ENCODE measurements at places on chromosomes 12 and 14.

GRCh38 chr12:130818272-130818634 lies 20.8 kb downstream of the STX2 start:
- peak; percentile 68 for DNase-seq

GRCh38 chr12:79844693-79845092 lies 90.2 kb downstream of the PPP1R12A start:
- no peak for DNase-seq

DNA sequence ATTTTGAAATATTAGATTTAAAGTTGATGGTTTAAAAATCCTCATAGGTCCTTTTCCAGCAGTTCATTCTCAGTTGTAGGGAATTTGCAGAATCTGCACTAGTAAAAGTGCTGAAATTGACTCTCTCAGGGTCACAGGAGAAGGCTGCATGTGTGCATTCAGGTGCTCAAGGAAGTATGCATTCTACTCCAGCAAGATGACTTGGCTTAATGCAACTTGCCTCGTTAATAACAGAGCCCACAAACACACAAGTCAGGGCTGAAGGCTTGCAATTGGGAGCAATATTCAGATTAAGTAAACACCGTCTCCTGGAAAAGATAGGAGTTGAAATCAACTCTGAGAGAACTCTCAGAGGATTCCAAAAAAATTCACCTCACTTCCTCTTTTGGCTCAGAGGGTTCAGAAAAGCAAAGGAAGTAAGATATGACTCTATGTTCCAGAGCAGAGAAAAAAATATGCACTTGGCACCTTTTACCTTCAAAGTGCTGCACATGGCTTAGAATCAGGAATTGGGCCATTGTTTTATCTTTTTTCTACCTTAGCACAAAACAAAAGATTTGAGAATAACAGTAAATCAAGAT lies 406.3 kb upstream of the DCN start:
- DNase-seq: no peak

GRCh38 chr12:122841544-122842321 lies 6.5 kb downstream of the HIP1R start:
- DNase-seq: peak; percentile 37

DNA sequence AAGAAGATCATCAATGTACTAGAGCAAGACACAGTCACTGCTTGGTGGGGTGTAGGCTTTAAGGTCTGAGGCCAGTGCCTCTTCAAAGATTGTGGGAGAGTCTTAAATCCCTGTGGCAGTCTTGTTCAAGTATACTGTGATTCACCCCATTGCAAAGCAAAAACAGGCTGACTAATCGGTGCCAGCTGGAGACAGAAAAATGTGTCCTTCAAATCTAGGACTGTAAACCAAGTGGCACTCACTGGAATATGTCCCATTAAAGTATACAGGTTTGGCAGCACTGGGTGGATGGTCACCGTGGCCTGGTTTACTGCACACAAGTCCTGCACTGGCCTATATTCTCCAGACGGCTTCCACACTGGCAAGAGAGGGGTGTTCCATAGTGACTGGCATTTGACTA lies 1315.3 kb downstream of the TMEM121 start:
- no peak for DNase-seq

DNA sequence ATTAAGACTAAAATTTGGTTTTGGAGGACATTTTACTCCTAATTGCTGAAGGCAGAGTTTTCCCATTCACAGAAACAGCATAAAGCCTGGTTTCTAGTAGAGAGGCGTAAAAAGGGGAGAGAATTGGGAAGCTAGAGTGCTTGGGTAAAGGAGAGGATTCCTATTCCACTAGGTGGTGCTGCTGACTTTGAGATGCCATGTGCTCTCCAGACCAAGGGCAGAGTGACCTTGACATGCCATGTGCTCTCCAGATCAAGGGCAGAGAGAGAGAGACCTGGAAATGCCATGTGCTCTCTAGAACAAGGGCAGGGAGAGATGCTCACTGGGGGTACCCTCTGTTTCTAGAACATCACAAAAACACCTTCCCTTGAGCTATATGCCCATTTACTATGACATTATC lies 176.2 kb upstream of the PDZRN4 start:
- no peak for DNase-seq

DNA sequence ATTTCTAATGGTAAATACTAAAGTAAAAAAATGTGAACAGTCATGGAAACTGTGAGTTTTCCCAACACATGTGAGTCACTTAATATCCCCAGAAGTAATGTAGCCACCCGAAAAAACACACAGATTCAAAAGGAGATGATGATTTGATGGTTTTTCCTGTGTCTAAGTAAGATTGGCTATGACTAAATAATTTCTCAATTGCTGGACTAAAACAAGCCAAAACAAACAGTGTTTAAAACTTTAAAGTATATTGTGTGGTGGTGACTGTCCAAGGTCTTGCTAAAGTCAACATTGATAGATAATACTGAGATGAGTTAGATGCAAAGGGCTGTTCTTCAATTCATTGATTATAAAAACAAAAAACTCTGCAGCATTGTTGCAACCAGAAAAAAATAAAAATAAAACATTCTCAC lies 89.6 kb upstream of the SOX5 start:
- DNase-seq: no peak

GRCh38 chr12:77834618-77835017 lies 3.9 kb downstream of the NAV3 start:
- DNase-seq: no peak

GRCh38 chr12:92130999-92131398 lies 14.6 kb downstream of the BTG1 start:
- no peak for DNase-seq

GRCh38 chr12:132040906-132041606 lies 91.3 kb downstream of the EP400 start:
- no peak for DNase-seq

GRCh38 chr14:58677996-58678395 lies 40.2 kb downstream of the DACT1 start:
- DNase-seq: no peak

GRCh38 chr12:104478396-104479122 lies 21.8 kb downstream of the CHST11 start:
- DNase-seq: no peak

- DNase-seq: no peak
These were observed 9.9 kb upstream of the CCT2 start for GRCh38 chr12:69575346-69575745.

GRCh38 chr14:23910101-23910875 lies 43.3 kb upstream of the DHRS4 start:
- no peak for DNase-seq

DNA sequence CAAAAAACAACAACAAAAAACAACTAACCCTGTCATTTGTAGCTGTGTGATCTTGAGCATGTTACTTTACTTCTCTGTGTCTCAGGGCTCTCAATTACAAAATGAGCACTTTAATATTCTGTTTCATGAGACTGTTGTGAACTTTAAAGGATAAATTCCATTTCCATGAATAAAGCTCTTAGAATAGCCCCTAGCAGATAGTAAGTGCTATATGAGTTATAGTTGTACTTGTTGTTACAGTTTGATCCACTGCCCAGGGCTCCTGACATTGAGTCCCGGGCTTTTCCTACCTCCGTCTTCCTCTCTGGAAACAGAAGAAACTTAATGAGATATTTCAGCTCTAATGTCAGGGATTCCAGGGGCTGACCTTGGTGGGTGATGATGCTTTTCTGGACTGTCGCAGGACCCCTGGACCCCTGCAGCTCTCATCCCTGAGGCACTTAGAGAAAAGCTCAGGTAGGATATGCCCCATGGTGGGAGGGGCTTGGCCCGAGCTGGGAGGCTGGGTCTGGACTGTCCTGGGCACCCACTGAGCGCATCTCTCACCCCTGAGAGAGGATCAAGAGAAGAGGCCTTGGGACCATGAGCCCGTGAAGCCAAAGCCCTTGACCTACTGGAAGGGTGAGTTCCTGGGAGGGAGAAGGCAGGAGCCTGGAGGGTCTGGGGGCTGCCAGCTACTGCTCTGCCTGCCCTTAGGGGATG lies 5.1 kb downstream of the P3H3 start:
- DNase-seq: no peak

DNA sequence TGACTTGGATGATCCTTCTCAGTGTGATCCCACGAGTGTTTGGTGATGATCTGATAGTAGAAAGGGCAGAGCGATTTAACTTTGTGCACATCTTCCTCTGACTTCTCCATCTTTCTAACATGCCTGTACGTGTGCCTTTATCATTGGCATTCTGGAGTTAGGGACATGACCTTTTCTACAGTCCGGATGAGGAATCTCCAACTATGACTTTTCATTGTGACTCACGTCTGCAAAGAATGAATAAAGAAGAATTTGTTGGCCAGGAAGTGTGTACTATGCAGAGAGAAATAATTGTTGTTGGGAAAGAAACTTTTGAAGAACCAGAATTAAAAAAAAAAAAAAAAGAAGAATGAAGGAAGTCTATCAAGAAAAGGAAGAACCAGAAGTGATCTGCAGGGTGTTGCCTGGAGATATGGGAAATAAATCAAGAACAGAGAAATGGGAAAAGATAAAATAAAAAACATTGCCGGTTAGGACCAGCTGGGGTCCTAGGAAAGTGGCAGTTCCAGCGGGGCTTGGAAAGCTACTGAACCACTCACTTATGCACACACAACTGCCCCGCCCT lies 25.3 kb downstream of the PPFIBP1 start:
- no peak for DNase-seq

DNA sequence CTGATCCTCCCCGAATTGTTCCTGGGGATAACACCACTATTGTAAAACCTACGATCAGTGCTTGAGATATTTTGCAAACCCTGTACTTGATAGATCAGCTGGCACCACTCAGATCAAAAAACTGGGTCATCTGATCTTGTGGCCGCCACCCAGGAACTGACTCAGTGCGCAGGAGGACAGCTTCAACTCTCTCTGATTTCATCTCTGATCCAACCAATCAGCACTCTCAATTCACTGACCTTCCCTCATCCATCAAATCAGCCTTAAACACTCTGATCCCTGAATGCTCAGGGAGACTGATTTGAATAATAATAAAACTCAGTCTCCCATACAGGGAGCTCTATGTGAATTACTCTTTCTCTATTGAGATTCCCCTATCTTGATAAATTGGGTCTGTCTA lies 4.2 kb upstream of the XPOT start:
- DNase-seq: no peak

- DNase-seq: no peak
These were observed 4.1 kb upstream of the FIGNL2 start for GRCh38 chr12:51852404-51853137.

DNA sequence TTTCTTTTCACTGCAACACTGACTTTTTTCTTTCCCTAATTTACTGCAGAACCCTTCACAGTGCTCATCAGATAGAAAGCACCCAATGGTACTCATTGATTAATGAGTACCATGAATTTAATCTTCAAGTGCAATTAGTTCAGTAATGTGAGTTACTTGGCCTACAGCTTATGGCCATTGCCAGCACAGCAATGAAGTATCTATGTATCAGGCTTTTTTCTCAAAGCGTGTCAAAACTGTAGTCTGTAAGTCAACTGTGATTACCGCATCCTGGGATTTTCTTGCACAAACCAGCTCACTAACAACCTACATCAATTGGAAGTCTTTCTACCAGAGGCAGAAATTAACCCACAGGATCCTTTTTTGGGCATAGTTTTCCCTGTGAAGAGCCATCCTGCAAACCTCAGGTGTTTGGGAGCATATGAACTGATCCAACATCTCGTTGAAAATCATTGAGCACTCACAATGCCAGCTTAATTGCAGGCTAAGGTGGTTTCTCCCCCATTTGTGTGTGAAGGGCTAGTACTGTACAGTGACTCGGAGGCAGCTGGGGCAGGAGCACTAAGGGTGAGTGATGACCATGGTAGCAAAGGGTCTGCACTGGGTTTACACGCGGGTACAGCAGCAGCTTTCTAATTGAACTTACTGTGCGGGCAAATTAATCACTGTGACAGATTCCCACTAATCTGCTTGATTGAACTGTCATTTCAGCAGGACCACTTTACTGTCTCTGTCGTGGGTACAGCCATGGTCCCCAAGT lies 619.3 kb downstream of the SNAPC1 start:
- DNase-seq: no peak

DNA sequence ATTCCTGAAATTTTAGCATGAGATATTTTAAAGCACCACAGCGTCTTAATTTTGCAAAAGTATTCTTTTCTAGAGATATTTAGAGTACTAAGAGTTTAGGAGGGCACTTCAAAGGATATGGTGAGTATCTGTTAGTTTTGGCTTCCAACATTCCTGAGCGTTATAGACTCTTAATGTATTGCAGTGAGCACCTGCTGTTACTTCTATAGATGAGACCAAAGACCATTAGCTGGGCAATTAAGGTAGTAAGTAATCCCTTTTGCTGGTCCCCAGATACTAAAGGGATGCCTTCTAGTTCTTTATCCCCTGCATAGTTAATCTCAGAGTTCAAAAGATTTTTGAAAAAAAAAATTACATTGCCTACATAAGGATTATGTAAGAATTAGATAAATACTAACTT lies 975.6 kb downstream of the GALC start:
- DNase-seq: no peak

GRCh38 chr12:64170024-64170423 lies 52.1 kb downstream of the KICS2 start:
- peak; percentile 33 for DNase-seq

DNA sequence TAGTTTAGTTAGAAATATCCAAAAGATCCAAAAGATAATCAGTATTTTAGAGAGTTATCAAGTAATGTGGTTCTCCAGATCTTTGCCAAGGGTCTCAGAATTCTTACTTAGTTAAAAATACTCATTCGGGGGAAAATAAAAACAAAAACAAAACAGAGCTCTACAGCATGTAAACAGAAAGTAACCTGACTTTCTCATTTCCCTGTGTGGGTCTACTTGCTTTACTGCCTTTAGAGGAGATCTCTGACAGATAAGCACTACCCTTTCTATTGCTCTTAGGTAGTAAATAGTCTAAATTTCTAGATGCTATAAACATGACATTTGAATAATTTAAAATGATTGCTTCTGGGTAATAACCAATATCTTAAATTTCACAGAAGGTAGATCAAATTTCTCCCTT lies 371.8 kb downstream of the RPL10L start:
- no peak for DNase-seq

DNA sequence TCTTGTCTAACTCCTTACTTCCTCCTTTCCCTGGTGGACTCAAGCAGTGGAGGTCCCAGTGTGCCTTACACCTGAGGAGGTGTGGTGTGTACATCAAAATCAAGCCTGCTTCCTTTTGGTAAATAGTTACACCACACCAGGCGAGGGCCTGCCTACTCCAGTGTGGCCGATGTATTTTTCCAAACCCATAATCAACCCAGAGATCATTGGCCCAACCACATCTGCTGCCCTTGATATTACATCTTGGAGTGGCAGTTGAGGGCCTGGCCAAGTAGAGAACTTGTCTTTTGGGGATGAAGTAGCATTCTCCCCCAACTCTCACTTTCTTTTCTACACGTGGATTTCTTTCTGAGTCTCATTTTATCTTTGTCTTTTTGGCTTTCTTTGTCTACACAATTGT lies 187.4 kb downstream of the EFCAB11 start:
- no peak for DNase-seq

DNA sequence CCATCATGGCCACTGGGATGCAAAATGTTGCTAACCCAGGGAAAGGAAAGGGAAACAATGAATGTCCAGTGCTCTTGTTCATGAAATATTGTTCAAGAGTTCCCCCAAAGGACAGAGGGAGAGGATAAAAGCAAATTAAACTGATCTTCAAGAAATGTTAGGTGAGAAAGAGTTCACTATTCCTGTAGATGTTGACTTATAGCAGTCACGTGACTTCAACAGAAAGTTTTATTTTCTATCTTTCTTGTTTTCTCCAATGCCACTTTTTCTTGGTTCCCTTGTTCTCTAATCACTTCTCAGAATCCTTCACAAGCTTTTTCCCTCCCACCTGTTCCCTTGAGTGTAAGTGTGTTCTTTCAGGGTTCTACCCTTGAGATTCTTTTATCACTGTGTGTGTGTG lies 245.3 kb downstream of the C12orf42 start:
- no peak for DNase-seq

Data from NCI-H510A (cell line).